NCI-H2081 (cell line): ENCODE measurements at places on chromosomes 13 and 19.

- DNase-seq: peak; percentile 1
Observed at GRCh38 chr19:28289295-28290063, 923.5 kb downstream of the UQCRFS1 start.

- DNase-seq: no peak
Observed at GRCh38 chr19:42033413-42033812, 36.6 kb downstream of the GRIK5 start.

DNA sequence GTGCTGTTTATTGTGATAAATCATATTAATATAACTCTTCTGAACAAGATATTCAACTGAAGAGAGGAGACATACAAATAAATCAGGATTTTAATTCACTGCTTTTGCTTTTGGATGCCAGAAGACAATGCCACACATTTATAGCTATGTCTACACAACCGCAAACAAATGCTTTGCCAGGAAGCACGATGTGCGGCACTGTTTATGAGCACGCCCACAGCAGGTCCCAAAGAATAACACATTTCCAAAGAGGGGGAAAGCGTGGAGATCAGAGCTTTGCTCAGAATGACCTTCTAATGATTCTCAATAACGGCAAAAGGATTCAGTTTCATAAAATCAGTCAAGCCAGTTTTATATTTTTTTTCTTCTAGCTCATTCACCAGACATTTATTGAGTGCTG is 16.7 kb downstream of the FAM216B start:
- no peak for DNase-seq

GRCh38 chr19:17327654-17328516 is 6.8 kb downstream of the ANO8 start:
- no peak for DNase-seq

GRCh38 chr19:40685563-40685962 is 4.9 kb downstream of the NUMBL start:
- no peak for DNase-seq

DNA sequence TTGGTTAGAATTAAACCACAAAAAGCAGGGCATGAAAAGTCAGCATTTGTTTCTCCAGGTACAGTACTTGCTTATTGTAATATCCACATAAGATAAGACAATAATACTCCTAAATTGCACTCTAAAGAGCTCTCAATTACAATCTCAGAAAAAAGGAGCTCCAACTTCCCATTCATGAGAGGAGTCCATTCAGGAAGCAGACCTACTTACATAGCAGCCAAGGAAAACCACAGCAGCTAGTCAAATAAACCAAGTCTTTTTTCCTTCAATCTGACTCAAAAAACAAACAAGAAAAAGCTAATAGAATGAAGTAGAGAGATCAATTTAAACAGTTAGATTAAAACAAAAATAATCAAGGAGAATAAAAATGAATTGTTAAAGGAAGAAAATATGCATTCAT is 885.2 kb upstream of the SLITRK6 start:
- peak; percentile 39 for DNase-seq

DNA sequence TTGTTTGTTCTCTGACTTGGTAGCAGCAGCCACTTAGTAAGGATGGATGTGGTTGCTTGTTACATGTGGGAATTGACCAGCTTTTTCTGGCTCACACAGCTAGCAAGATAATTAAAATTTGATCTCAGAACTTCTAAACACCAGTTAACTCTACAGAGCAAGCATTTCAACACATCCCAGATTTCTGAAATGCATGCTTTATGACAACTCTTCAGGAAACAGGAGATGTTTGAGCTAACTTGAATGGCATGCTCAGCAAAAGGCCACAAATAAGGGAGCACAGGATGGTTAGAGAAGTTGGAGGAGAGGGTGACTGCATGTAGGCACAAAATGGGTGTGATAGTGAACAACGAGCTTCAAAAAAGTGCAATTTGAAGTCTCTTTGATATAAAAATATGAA is 167.1 kb upstream of the SPRY2 start:
- DNase-seq: no peak

DNA sequence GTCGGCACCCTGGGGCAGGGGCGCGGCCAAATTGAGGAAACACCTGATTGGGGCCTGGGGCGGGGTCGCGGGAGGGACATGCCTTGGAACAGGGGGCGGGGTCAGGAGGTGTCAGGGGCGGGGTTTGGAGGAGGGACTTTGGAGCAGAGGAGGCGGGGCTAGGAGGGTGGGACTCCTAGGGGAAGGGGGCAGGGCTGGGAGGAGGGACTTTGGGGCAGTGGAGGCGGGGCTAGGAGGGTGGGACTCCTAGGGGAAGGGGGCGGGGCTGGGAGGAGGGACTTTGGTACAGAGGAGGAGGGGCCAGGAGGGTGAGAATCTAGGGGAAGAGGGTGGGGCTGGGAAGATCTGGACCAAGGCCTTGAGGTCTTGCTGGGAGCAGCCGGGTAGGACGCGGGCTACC is 21.9 kb downstream of the GRIN2D start:
- DNase-seq: no peak

DNA sequence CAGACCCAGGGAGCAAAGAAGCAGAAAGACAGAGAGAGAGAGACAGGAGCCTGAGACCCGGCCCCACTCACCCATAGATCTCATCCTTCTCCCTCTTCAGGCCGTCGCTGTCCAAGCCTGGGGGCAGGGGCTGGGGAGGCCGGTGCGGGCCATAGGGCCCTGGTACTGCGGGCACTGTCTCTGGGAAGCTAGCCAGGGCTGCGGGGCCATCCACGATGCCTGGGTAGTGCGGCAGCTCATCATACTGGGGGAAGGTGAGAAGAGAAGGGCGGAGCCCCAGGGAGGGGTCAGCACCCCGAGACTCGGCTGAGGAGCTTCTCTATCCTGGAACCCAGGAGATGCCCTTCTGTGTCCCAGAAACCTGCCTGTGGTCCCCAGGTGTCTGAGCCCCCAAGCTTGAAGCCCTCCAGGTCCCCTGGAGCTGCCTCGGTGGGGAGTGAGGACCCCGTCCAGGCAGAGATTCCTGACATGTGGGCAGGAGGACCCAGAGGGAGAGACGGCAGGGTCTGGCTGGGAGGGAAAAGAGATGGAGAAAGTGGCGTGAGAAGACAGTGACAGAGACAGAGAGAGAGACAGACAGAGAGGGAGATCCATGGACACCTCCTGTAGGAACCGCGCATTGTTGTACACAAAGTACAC is 2.1 kb downstream of the MEIS3 start:
- DNase-seq: no peak
